ENCODE measurements at places on chromosomes 2 and 18.

DNA sequence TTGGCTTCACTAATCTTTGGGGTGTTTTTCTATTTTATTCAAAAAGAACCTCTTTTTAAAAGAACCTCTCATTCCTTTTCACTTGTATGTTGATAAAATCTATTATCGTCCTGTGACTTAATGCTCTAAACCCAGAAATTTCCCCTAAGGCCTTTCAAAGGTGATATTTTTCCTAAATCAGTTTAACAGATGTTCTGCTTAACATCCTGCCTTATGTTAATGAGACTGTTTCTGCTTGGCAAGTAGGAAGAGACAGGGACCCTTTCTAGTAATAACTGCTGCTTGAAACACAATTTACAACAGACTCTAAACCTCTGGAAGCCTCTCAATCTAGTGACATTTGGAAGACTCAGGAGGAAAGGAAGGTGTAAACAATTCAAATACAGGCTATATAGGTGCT, 128.8 kb downstream of the KCNJ3 start:
- DNase-seq, result no peak

GRCh38 chr2:198717451-198717850, 740.3 kb downstream of the SATB2 start:
- no peak for DNase-seq

GRCh38 chr2:74021407-74021755, 36.7 kb downstream of the TET3 start:
- no peak for DNase-seq

DNA sequence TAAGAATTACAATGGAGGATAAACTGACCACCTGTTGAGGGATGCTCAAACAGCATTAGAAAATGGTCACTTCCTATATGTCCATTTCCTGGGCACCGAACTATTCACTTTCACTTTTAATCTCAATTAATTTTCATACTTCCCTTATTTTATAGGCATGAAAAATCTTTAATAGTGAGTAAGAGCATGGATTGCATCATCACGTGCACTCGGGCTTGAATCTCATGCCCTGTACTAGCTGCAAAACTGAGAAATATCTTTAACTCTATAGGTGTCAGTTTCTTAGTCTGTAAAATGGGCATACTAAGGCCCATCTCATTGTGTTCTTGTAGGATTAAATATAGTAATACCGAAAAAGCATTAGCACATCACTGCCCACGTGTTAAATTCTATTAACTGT, 183.9 kb upstream of the FIGN start:
- no peak for DNase-seq

GRCh38 chr18:79849328-79850207, 51.8 kb downstream of the KCNG2 start:
- DNase-seq, result no peak

GRCh38 chr18:356778-357177, 88.9 kb upstream of the THOC1 start:
- no peak for DNase-seq

GRCh38 chr2:203225423-203226039, 13.3 kb upstream of the CYP20A1 start:
- DNase-seq, result peak; percentile 10

DNA sequence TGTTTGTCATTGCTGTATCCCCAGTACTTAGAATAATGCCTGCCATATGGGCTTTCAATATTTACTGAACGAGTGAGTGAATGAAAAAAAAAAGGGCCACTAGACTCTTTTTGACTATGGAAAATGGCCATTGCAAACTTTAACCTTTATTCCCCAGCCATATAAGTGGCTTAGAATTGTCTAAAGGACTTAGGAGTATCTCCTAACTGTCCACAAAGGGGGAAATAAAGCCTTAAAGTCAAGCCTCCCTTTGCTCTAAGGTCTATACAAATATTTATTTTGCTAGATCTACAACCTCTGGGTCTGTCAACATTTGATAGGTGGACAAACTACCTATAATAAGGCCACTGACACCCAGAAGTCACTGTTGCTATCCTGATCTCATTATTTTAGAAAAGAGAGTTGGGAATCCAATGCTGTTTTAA, 25.7 kb downstream of the UPP2 start:
- no peak for DNase-seq

GRCh38 chr2:161746891-161747535, 122.8 kb downstream of the SLC4A10 start:
- DNase-seq, result no peak

DNA sequence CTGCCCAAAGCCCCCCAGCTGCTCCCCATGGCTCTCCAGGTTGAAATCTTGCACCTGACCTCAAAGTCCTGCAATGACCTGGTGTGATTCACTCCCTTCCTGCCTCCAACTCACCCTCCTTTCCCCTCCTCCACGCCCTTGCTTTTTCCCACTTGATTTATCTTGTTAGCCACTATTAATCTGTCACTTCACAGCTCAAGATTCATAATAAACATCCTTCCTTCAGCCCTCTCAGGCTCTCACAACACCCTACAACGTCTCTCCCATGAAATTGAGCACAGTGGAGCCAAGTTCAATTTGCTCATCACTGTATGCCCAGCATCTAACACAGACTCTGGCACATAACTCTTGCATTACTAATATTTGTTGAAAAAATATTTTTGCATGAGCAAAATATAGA, 85.6 kb upstream of the SLC35G4 start:
- no peak for DNase-seq

- no peak for DNase-seq
These were observed 48.8 kb downstream of the EIF5B start for GRCh38 chr2:99386011-99386410.

- no peak for DNase-seq
These were observed 16.0 kb downstream of the DNAH6 start for GRCh38 chr2:84532291-84532690.

- DNase-seq, result no peak
These were observed 69.4 kb upstream of the MMADHC start for GRCh38 chr2:149656996-149657395.

GRCh38 chr2:54524226-54524991, 68.3 kb downstream of the SPTBN1 start:
- DNase-seq, result peak; percentile 17

GRCh38 chr18:69585696-69586095, 185.0 kb downstream of the DOK6 start:
- no peak for DNase-seq

GRCh38 chr2:172009823-172010222, 10.1 kb downstream of the METAP1D start:
- DNase-seq, result no peak

- DNase-seq, result no peak
These were observed 1.3 kb downstream of the LCLAT1 start for GRCh38 chr2:30448308-30448707.

GRCh38 chr2:28350791-28351285, 41.8 kb upstream of the FOSL2 start:
- DNase-seq, result no peak

DNA sequence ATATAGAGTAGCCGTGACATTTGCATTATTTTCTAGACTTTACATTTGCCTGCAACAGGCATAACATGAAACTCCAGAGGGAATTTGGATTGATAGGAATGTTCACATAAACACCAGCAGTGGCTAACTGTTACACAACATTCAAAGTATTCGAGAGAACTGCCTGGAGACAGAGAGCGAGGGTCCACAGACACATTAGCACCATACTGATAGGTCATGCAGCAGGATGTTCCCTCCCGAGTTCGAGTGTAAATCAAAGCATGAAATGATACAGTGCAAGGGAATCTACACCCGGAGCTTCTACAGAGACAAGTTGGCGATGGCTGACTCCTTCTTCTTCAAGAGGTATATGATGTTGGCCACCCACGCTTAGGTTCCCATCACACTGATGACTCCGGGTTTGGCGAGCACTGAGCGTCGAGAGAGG, 89.5 kb downstream of the COL6A3 start:
- no peak for DNase-seq

- DNase-seq, result no peak
These were observed 184.0 kb downstream of the TMEM18 start for GRCh38 chr2:493228-493627.

DNA sequence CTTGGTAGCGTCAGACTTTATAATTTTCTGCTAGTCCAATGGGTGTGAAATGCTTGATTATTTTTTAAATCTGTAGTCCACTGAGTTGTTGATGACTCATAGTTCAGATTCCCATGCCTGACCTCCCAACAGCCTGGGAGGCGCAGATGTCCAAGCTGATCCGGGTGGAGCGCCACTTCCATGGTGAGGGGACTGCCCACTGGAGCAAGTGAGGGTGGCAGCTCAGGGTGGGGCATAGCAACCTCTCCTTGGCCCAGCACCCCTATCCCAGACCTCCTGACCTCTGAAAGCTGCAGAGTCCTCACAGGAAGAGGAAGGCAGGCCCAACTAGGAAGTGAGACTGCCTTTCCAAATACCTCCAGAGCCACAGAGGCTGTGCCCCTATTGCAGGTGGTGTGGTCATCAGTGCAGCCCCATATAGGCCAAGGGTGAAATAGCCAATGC, 4.4 kb downstream of the MAL start:
- DNase-seq, result no peak

DNA sequence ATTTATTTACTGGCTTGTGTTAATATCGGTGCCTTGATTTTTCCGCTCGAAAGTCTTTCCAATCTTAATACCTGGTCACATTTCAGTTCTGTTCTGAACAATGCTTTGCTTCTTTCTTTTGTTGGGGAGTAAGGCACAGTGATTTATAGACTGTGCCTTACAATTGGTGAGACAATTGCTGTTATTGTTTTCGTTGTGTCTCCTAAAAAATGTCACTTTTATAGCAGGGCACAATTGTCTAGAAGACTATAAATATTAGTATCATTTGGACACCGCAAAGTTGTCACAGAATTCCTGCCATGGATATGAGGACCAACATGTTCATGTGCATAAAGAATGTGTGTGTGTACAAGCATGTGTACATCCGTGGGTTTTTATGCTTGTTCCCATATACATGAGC, 231.9 kb downstream of the INSIG2 start:
- no peak for DNase-seq

DNA sequence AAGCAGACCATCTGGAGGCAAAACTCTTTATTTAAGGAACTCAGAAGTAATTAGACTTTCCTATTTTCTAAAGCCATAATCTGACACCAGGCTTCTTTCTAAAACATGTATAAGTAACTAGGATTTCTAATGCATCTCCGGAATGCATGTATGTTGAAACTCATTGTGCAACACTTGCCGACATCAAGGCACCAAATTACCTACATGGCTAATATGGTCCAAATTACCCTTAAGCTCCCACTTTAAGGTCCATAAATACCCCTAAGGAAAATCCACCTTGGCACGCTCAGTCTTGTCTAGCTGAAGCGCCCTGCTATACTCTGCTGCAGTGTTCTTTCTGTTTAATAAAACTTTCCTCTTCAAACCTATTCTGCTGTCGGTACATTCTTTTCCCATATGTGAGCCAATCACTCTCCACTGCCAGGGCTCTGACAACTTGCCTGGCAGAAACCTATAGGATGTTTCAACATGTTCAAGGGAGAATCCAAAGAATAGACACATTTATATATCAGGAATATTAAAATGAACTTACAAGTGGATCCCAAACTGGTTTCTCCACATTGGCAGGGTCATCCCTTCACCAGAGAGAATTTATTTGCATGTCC, 171.9 kb downstream of the GALNT1 start:
- DNase-seq, result no peak

DNA sequence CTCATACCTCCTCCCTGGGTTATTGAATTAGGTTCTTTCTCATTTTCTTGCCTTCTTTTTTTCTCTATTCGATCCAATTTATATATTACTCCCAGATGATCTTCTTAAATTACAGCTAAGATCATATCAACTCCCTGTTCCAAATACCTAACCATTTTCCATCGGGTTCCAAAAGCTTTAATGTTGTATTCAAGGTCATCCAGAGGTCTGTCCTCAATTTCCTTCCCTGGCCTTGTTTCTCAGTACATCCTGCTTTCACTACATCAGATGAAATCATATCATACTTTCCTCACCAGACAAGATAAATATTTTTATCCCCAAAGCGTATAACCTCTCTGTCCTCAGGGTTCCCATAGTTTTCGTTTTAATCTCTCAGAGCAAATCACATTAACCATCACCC, 36.3 kb upstream of the GREB1L start:
- DNase-seq, result no peak

- no peak for DNase-seq
These were observed 133.2 kb downstream of the ZNF532 start for GRCh38 chr18:58997811-58998337.

DNA sequence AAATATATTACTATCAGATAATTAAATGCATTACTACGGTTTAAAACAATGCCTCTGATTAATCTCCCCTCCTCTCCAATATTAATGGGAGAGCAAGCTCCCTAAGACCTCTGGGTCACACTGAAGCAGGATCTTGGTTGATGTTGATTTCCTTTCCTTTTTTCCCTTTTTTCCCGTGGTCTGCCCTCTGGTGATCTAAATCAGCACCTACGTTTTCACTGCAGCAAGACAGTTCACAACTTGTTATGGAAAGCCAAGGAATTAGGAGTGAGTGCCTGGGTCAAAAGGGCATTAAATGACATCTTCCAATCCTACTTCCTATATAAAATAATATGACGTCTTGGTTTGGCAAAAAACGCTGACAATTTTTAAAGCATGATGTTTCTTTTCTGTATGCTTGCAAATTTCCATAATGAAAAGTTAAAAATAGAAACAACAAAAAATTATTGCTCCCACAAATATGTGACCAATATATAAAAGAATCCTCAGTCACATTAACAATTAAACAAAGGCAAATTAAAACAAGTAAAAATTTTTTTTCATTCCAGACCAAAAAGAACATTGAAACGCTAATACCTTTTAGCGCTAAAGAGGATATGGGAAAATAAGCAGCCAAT, 7.9 kb upstream of the CFAP36 start:
- DNase-seq, result peak; percentile 5

DNA sequence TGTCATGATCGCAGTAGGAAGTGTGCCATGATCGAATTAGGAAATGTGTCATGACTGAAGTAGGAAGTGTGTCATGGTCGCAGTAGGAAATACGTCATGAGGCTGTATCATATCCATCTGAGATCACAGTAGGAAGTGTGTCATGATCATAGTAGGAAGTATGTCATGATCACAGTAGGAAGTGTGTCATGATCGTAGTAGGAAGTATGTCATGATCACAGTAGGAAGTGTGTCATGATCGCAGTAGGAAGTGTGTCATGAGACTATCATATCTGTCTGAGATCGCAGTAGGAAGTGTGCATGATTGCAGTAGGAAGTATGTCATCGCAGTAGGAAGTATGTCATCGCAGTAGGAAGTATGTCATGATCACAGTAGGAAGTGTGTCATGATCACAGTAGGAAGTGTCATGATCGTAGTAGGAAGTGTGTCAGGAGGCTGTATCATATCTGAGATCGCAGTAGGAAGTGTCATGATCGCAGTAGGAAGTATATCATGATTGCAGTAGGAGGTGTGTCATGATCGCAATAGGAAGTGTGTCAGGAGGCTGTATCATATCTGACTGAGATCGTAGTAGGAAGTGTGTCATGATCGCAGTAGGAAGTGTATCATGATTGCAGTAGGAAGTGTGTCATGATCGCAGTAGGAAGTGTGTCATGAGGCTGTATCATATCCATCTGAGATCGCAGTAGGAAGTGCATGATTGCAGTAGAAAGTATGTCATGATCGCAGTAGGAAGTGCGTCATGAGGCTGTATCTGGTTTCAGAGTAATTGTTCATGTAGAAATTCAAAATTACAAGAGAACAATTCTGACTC, 56.4 kb upstream of the NFATC1 start:
- no peak for DNase-seq

- no peak for DNase-seq
These were observed 80.4 kb upstream of the MGAT5 start for GRCh38 chr2:134173338-134174016.

- no peak for DNase-seq
These were observed 27.7 kb upstream of the LYPD1 start for GRCh38 chr2:132697556-132698205.

GRCh38 chr2:200591308-200591707, 5.5 kb downstream of the AOX1 start:
- DNase-seq, result no peak

GRCh38 chr2:170238776-170239175, 60.8 kb downstream of the MYO3B start:
- DNase-seq, result no peak
